GM06990 (cell line): ENCODE measurements at places on chromosomes 6 and 20.

DNA sequence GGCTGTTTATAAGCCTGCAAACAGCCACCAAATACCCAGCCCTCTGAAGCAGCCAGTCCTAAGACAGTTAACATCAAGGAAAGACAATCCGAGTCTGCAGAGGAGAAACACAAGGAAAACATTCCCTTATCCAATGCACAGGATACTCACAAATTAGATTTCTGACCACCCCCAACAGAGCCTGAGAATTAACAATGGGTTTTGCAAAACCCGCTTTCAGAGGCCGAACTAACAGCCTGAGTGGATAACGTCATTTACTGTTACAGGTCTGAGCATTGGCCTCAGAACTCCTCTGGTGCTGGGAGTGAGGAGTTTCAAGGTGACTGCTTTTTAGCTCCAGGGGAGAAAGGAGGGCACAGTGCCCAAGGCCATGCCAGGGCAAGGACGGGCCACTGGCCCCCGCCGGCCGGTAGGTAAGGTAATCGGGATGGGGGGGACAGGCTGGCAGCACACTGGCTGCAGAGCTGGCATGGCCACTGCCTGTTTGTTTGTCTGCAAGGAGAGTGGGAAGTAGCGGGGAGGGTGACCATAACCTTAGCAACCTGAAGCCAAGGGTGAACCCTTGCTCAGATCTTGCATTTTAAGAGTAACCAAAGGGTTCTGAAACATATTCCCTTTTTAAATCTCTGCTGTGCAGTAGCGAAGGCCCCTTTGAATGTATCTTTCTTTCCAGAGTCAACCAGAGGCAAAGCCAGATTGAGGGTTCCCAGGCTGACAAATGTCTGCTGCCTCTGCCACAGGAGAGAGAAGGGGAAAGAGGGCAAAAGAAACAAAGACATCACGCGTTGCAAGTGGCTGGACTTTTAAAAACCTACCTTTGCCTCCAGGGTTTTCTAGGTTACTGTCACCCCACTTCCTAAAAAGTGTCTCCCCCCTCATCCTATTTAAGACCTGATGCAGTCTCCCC lies 3.9 kb downstream of the ZMYND8 start:
- DNase-seq, result peak; percentile 40

- no peak for DNase-seq
These were observed 31.2 kb upstream of the SMIM28 start for GRCh38 chr6:138346302-138347195.

GRCh38 chr20:58245181-58245891 lies 16.9 kb upstream of the ANKRD60 start:
- no peak for DNase-seq

GRCh38 chr6:170459451-170459850 lies 93.7 kb downstream of the PSMB1 start:
- no peak for DNase-seq

DNA sequence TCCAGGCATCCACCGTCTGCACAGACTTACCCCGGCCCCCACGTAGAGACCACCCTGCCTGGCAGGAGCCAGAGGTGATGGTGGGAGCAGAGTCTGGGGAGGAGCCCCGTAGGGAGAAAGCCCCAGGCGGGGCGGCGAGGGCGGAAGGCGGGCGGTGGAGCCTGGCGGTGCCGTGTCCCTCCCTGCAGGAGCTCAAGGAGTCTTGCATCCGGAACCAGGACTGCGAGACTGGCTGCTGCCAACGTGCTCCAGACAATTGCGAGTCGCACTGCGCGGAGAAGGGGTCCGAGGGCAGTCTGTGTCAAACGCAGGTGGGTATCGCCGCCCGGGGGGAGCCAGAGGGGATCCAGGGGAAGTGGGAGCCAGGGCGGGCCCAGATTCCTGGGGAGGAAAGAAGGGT lies 6.0 kb downstream of the CLPSL1 start:
- no peak for DNase-seq

DNA sequence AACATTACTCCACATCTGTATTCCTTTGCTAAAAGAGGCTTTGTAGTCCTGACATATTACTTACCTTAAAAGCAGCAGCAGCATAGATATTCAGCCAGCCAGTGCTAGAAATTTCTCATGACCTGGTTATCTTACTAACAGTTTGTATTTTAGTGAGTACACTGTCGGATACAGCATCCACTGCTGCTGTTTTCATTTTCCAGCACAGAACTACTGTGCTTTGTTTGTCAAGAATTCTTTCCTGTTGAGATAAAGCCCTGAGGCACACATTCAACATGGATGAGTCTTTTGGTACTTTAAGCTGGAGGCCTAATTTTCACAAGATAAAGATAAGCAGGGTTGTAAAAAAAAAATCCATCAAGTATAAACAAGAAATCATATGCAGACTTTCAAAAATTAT lies 311.2 kb upstream of the OPRM1 start:
- no peak for DNase-seq

DNA sequence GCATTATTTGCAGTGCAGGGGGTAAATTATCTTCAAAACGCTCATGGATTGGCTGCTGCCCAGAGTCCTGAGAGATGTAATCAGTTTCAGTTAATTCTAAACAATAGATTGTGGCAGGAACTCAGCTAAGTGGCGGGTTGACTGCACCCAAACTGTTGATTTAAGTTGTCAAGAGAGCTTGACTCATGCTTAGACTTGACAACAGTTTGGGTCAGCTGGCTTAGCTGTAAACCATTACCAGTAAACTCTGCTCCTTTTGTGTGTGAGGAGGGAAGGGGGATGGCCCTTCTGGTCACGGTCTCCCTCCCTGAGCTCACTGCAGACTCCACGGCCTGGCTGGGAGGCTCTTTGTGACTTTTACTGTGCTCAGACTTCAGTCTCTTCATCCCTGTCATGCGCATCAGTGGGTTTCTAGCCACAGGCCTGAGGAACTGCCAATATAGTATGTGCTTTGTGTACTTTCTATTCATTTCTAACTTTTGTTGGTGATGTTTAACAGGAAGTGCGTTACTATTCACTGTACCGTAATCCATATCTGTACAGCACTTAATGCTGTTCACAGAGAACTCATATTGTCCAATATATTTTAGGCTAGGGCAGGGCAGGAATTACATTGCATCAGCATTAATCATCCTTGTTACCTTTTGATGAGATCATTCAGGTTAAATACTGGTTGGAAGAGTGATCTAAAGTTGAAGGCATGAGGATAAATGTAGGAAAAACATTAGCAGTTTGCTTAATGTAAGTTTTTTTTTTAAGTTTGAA lies 488.3 kb downstream of the CDKAL1 start:
- peak; percentile 86 for DNase-seq

- no peak for DNase-seq
These were observed 15.1 kb upstream of the HCK start for GRCh38 chr20:32036716-32037485.

DNA sequence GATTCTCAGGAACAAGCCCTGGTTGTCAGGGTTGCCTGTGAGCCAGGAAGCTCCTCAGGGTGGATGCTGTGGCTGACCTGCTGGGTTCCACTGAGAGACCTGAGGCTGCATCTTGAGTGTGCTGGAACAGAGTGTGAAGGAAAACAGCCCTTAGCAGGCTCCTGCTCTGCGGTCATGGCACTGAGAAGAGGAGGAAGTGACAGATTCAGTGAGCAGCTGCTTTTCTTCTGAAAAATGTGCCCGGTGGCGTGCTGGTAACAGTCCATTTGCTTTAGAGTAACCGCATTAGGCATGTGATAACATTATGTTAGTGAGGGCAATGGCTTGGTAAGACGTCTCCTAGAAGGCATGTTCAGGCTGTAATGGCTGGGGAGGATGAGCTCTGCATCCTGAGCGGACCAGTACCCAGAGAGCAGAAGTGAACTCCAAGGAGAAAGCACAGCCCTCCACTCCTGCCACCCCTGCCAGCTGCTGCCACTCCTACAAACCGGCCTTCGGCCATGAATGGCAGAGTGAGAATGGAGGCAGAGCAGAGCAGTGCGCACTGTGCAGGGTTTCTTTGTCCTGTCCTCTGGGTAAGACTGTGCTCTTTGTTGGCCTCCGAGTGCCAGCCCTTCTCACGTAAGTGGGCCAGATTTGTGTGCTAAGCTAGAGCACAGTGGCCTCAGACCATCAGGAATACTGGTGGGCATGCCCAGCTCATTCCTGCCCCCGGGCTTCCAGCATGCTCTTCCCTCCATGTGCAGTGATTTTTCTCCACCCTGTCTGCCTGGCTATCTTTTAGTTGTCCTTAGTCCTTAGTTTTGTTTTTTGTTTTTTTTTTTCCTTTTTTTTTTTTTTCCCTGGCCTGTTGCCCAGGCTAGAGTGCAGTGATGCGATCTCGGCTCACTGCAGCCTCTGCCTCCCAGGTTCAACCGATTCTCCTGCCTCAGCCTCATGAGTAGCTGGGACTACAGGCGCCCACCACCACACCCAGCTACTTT lies 98.1 kb upstream of the VSTM2L start:
- peak; percentile 68 for DNase-seq

DNA sequence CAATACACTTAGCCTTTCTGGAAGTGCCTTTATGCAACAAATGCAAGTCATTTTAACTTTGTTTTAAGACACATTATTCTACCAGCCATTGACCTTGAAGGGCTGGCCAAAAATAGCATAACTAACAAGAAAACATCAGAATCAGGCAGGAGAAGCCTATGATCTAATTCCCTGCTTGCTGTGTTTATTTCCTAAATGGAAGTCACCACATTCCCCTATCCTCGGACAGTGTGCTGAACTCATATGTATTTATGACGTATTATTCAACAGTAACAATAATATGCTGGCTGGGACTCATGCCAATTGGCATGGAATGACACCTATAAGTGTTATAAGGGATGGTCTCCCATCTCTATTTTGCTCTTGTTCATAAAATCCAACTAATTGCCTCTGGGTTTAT lies 140.7 kb downstream of the MAP3K7 start:
- DNase-seq, result no peak

DNA sequence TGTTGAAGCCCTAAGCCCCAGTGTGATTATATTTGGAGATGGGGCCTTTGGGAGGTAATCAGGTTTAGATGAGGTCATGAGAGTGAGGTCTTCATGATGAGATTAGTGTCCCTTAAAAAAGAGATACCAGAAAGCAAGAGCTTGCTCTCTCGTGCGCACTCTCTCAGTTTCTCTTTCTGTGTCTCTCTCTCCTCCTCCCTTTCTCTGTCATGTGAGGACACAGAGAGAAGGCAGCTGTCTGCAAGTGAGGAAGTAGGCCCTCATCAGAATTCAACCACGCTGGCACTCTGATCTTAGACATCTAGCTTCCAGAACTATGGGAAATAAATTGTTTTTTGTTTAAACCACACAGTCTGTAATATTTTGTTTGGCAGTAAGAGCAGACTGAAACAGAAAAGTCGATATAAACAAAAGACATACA lies 180.5 kb downstream of the IBTK start:
- peak; percentile 56 for DNase-seq

DNA sequence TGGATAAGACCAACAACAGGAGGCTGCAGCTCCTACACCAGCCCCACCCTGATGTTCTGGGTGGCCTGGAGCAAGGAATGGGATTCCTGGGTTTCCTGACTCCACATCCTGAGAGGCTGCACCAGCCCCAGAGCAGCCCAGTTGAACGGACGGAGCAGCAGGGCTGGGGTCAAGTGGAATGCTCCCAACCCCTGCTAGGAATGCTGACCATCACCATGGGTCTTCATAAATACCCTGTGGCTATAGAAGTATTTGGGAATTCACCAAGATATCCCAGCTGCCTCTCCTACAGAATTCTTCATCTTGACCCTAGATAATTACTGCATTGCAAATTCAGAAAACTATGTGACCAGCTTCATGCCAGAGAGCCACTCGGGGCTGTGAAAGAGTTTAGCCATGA lies 180.3 kb downstream of the THBS2 start:
- DNase-seq, result no peak

DNA sequence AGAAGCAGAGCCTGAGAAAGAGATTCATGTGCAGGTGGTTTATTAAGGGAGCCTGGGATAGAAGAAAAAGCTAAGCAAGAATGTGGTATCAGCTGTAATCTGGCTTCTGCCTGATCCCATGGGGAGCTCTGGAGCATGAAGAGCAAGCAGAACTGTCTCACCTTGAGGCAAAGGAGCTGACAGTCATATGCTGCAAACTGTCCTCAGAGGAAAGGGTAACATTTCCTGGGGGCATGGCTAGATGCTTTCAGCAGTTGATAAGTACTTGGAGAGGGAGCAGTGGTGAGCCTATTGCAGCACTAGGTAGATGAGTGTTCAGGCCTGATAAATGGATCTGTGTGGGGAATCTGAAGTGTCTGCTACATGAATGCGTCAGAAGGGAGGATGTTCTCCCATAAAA lies 621.5 kb upstream of the BTBD3 start:
- no peak for DNase-seq

- no peak for DNase-seq
These were observed 2.3 kb upstream of the ADGRB3 start for GRCh38 chr6:68632734-68633133.

- DNase-seq, result no peak
These were observed 59.2 kb downstream of the PHACTR3 start for GRCh38 chr20:59663513-59664060.

- no peak for DNase-seq
These were observed 866.7 kb upstream of the GJE1 start for GRCh38 chr6:141265756-141266623.

DNA sequence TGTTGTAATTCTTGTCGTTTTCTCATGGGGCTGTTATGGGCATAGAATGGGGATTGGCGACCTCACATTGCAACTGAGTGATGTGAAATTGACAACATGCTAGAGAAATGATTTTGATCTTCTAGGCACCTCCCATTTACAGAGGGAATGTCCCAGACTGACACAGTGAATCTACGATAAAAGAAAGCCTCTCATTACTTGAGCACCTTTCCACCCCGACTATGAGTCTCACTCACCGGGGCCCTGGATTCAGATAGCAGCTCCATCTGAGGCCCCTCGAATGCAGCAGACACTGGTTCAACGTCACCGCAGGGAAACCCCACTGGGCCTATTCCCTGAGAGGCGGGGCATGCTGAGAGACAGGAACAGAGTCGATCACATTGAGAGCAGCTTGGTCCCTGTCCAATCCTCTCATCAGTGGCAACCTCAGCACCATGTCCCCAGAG lies 49.1 kb downstream of the NFATC2 start:
- no peak for DNase-seq

DNA sequence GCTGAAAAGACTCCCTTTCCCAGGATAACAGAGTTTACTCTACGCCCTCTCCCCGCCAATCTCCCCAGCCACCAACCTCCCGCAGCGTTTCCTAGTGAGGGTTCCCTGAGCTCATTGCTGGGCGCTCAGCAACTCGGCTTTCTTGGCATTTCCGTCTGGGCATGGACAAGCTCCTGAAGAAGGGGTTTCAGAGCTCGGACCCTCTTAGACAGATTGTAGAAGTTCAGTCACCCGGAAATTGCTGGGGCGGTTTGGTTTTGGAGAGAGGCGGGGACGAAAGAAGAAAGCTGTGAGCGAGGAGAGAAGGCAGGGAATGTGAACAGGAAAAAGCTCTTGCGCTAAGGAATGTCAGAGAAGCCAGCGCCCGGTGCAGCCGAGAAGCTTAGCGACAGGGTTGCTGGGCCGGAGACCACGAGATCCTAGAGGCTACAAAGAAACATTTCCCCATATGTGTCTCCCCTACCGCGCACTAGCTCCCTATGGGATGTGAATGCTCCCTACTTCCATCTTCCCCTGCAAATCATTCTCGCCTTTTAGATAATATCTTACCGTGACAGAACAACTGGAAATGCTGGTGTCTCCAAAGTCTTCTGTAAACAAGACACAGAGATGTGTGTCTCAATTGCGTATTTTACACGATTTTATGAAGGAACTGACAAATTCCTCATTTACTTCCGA lies 15.8 kb downstream of the POM121L2 start:
- DNase-seq, result no peak
